Osteoblast (primary cell): ENCODE measurements at places on chromosomes 6 and 20. TPM values are rescaled to one million over a fixed set of nuclear protein-coding genes. Genes with fewer than 3 reads are reported as not detected.
A peak's percentile ranks its signal among the peaks of the same experiment; 100 is the strongest.

DNA sequence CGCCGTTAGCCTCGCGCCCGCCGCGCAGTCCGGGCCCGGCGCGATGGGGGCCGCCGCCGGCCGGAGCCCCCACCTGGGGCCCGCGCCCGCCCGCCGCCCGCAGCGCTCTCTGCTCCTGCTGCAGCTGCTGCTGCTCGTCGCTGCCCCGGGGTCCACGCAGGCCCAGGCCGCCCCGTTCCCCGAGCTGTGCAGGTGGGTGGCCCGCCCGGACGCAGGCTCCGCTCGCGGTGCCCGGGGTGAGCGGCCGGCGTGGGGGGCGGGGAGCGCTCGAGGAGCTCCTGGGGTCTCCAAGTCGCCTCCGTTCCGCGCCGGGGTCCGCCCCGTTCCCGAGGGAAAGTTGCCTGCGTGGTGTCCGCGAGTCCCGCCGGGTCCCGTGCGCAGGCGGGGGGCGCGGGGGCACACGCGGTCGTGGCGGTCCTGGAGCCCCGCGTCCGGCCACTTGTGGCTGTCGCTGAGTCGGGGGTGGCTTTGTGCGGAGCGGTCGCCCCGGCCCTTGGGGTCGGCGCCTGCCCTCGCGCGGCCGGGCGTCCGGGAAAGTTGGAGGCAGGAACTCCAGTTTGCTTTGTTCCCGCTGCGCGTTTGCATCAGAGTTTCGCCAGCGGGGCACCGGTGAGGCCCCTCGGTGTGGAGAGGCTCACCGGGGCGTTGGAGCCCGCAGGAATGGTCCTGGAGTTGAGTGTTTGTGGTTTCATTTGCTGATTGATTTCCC, 476 bp downstream of the IGF2R start:
- peak; percentile 87 for DNase-seq

- no peak for DNase-seq
Measured at GRCh38 chr6:169397684-169398083, 144.0 kb upstream of the THBS2 start.

- no peak for DNase-seq
Measured at GRCh38 chr6:52661551-52661950, 9.4 kb upstream of the TMEM14A start.

- no peak for DNase-seq
Measured at GRCh38 chr6:9933677-9934076, 481.2 kb downstream of the TFAP2A start.

DNA sequence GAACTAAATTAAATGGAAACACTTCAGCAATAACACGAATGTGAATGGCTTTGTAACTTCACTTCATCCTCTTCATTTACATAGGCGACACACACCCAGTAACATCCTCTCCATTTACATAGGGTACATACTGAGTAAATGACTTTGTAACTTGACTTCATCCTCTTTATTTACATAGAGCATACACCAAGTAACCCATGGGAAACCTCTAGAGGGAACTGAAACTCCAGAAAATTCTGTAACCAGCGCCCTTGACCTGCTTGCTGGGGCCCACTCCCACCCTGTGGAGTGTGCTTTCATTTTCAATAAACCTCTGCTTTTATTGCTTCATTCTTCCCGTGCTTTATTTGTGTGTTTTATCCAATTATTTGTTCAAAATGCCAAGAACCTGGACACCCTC, 81.6 kb upstream of the OPRM1 start:
- no peak for DNase-seq

DNA sequence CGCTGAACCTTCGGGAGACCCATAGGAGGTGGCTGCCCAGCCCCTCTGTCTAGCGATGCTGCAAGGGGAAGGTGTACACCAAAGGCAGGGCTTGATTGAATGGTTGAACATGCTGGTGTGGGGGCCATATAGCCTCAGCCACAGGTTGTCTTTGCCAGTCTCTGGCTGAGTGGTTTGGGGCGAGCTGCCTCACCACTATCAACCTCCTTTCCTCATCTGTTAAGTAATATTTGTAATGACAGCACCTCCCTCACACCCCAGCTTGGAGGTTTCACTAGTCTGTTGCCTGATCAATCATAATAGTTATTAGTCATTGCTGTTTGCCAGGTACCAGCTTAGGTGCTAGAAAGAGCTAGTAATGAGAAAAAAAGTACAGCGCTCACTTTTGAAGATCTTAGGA, 11.8 kb upstream of the ZNF831 start:
- DNase-seq: no peak

DNA sequence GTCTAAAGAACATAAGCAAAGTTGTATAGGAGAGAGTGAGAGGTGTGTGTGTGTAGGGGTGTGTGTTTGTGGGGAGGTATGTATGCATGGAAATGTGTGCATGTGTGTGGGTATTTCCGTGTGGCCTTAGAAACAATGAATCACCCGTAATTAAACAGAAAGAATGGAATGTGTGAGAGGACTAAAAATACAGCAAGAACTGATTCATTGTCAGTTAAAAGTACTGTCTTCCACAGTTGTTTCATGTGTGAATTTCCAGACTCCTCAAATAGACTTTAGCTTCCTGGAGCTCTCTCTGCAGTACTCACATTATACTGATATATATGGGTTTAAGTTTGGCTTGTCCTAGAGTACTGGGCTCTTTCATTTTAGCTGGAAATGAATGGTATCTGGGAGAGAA, 145.7 kb downstream of the RIMS1 start:
- DNase-seq: no peak

DNA sequence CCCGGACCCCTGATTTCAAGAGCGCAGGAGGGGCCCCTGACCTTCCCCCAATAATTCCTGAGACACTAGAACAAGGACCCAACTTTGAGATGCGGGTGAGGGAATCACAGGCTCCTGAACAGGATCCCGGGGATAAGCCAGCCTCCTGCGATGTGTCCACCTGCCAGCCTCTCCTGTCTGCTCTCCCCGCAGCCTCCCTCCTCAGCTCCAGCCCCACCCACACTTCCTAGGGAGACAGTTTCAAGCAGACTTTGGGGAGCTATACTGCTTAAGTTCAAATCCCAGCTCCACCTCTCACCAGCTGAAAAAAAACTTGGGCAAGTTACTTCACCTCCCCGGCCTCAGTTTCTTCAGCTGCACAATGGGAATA, 50.8 kb downstream of the GRM4 start:
- DNase-seq: no peak

DNA sequence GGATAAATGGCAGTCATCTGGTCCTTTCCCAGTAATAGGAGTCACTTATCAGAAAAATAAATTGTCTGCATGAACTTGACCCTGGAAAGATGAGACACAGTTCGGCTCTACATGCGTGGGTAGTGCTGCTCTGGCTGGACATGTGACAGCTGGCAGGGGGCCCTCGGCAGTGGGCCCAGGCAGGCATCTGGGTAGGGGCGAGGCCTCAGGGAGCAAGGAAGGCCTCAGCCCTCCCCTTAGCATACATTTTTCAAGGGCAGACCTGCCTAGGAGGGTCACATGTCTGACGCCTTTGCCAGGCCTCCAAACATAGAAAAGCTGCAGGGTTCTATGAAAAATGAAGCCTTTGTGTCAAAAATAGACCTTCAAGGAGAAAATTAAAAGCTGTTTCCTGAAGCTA, 12.8 kb upstream of the ILRUN start:
- DNase-seq: no peak

- no peak for DNase-seq
Measured at GRCh38 chr6:23365732-23366131, 760.3 kb upstream of the NRSN1 start.

DNA sequence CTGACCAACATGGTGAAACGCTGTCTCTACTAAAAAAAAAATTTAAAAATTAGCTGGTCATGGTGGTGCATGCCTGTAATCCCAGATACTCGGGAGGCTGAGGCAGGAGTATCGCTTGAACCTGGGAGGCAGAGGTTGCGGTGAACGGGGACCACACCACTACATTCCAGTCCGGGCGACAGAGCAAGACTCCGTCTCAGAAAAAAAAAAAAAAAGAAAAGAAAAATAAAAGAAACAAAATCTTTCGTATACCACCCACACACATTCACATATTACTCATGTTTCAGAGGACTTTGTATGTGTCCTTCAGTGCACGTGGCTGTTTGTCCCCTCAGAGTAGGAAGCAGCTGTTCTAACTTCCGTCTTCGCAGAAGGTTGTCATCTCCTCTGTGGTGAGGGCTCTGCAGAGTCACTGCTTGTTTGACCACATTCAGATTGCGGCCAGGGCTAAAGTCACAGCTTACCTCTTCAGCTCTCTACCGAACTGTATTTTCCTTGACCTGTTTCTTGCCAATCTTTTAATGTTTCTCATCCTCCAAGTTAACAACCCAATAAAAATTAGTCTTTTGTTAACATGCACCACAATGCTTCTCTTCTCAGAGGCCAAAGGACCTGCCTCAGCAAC, 36.6 kb upstream of the HIVEP1 start:
- no peak for DNase-seq

DNA sequence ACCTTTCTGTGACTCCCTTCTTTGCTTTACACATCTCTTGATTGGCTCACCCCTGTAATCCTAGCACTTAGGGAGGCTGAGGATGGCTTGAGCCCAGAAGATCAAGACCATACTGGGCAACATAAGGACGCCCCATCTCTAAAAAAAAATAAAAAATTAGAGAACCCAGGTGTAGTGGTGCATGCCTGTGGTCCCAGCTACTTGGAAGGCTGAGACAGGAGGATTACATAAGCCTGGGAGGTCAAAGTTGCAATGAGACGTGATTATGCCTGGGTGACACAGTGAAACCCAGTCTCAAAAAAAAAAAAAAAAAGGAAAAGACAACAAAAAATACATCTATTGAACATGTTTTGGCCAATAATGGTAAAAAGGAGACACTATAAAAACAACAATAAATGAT, 37.8 kb downstream of the CHD6 start:
- DNase-seq: no peak

- DNase-seq: no peak
Measured at GRCh38 chr6:67717281-67717680, 917.8 kb upstream of the ADGRB3 start.

GRCh38 chr6:3748208-3749066, 3.1 kb downstream of the PXDC1 start:
- peak; percentile 100 for DNase-seq

DNA sequence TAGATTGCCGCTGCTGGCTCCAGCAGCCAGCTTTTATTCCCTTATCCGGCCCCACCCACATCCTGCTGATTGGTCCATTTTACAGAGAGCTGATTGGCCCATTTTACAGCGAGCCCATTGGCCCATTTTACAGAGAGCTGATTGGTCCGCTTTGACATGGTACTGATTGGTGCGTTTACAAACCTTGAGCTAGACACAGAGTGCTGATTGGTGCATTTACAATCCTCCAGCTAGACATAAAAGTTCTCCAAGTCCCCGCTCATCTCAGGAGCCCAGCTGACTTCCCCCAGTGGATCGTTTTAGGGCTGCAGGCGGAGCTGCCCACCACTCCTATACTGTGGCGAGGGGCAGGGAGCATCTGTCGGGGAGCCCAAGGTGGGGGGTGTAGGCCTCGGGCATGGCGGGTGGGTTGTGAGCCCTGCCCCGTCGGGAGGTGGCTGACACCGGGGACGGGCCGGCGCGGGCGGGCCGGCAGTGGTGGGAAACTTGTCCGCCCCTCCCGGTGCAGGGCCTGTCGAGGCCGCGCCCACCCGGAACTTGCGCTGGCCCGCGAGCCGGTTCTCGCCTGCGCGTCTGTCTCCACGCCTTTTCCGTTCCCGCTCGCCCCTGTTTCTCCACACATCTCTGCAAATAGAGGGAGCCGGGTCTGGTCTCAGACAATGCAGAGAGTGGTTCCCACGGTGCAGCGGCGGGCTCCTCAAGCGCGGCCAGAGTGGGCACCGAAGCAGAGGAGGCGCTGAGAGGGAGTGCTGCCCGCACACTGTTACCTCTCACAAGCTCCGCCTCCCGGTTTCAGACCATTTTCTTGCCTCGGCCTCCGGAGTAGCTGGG, 86.1 kb upstream of the STMND1 start:
- DNase-seq: no peak

- peak; percentile 73 for DNase-seq
Measured at GRCh38 chr20:22449188-22449973, 135.0 kb downstream of the FOXA2 start.

- DNase-seq: peak; percentile 91
Measured at GRCh38 chr20:57092112-57092899, 174.1 kb downstream of the BMP7 start.

DNA sequence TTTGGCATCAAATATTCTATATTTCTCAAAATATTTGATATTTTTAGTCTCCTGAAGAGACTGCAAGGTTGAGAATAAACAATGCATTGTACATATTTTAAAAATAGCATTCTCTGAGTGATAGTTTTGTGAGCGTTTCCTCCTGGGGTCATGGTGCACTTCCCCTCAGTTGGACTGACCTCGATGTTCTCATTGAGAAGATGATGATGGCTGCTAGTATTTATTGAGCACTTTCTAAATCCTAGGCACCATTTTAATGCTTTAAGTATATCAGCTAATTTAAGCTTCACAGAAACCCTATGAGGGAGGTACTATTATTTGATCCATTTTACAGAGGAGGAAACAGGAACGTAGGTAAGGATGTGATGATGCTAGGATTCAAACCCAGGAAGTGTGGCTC, 18.2 kb downstream of the DSE start:
- DNase-seq: no peak

TXLNB gene
- total RNA-seq: 0.59 and 1.8 TPM in 2 replicates

RNF146 gene
- 56.8 and 60.4 TPM in 2 replicates for total RNA-seq

ZNF831 gene
- total RNA-seq: not detected in 2 replicates

MYH7B gene
- 0.29 and 0.36 TPM in 2 replicates for total RNA-seq

KIAA0408 gene
- 1.8 and 2.5 TPM in 2 replicates for total RNA-seq

KIAA1755 gene
- 2.5 and 2.7 TPM in 2 replicates for total RNA-seq
